ENCODE measurements at places on chromosomes 3 and 15.

GRCh38 chr3:117893638-117894037, 1141.0 kb downstream of the IGSF11 start:
- no peak for DNase-seq

GRCh38 chr3:187662848-187663409, 7.3 kb downstream of the SST start:
- no peak for DNase-seq

DNA sequence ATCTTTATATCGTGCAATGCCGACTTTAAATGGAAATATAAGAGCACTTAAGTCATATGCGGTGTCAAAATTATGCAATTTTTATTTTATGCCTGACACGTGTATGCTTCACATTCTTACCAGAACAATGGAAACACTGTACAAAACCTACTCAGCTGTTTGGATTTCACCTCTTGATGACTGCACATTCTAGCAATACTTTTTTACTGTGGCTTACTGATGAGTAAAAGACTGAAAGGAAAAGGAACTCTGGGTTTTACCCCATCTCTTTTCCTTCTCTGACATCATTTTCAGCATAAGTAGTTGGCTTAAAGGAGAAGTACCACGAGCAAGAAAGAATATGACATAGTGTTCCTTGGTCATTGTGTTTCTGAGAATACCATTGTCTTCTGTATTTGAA, 142.8 kb downstream of the POLR2M start:
- DNase-seq = no peak

GRCh38 chr3:69137005-69137404, 14.6 kb upstream of the LMOD3 start:
- DNase-seq = no peak

- no peak for DNase-seq
Observed at GRCh38 chr3:105518806-105519418, 152.2 kb downstream of the ALCAM start.

GRCh38 chr3:58361866-58362265, 29.2 kb downstream of the PXK start:
- no peak for DNase-seq

GRCh38 chr3:71244153-71244825, 339.2 kb downstream of the FOXP1 start:
- no peak for DNase-seq

- no peak for DNase-seq
Observed at GRCh38 chr3:104738271-104738670, 628.4 kb upstream of the ALCAM start.

GRCh38 chr3:195043607-195044339, 227.2 kb downstream of the XXYLT1 start:
- no peak for DNase-seq

GRCh38 chr3:10157031-10157430, 7.7 kb upstream of the IRAK2 start:
- no peak for DNase-seq

GRCh38 chr15:70794596-70795310, 31.4 kb upstream of the UACA start:
- no peak for DNase-seq

DNA sequence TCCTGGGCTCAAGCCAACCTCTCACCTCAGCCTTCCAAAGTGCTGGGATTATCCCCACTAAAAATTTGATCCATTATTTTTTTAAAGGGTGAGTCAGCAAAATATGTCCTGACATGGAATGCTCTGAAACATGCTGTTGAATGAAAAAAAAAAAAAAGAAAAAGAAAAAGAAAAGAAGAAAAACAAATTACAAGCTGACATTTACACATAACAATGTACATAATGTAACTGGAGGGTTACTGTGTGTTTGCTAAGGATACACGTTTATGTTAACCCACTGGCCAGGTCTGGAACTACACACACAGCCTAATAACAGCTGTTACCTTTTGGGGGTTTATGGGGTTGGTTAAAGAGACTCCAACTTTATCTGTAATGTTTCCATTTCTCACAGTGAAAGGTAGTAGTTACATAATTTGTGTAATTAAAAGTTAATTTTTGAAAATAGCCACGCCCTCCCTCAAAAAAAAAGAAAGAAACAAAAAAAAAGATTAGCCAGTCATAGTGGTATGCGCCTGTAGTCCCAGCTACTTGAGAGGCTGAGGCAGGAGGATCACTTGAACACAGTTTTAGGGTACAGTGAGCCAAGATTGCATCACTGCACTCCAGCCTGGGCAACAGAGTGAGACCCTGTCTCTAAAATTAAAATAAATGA, 3.1 kb upstream of the MESP2 start:
- DNase-seq = peak; percentile 27

DNA sequence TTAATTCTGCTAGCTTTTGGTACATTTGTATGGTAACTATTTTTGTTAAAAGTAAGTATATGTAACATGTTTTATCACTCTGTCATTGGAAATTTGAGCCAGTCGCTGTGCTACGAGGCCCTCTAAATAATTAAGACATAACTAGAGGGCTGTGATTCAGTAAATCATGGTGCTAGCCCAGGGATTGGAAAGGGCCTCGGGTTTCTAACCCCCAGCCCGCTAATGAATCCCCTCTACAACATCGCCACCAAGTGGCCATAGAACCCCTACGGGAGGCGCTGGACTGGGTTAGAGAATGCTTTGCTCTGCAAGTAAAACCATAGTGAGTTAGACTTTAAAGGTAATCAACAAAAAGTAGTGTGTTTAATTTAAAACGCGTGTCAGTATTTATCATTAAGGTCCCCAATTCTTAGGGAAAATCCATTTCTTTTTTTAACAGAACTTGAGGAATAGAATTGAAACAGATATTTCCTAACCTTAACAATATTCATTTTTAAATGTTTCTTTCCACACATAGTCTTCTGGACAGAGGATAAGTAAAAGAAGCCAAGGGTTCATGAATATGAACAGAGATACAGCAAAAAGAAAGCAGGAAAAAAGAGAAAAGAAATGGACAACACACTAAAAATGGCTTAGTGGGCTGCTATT, 744.7 kb downstream of the EPHA3 start:
- no peak for DNase-seq

- no peak for DNase-seq
Observed at GRCh38 chr3:10273702-10274305, 18.9 kb downstream of the GHRL start.

- no peak for DNase-seq
Observed at GRCh38 chr3:15339786-15340215, 7.4 kb upstream of the SH3BP5 start.

GRCh38 chr3:156729460-156730179, 55.2 kb downstream of the TIPARP start:
- DNase-seq = no peak

DNA sequence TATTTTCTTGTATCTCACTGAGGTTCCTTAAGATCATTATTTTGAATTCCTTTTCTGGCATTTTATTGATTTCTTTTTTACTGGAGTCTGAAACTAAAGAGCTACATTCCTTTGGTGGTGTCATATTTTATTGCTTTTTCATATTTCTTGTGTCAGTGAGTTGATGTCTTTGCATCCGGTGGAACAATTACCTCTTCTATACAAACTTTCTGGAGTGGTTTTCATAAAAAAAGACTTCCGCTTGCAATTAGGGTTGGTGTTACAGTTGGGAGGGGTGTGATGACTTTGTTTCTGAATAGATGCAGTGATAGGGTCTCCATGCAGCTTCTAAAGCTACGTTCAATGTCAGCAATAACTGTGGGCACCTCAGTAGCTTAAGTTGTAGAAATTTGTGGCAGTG, 181.7 kb downstream of the LPP start:
- no peak for DNase-seq

GRCh38 chr3:113297287-113297686, 85.9 kb downstream of the BOC start:
- no peak for DNase-seq

- DNase-seq = no peak
Observed at GRCh38 chr3:114022145-114022802, 34.1 kb downstream of the CCDC191 start.

DNA sequence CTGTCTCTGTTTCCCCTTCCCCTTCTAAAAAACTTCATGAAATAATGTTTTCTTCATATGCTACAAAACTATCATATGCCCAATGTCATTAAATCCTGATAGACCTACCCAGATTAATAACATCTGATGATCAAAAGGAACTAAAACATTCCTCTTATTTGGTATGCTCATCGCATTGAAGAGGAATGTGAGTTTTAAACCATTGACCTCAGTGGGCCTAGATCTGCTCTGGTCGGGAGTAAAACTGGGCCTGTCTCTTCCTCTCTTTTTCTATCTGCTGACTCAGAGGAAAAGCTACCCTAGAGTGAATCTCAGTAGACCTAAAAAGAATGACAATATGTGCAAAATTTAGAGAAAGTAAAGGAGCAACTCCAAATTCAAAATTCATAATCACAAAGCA, 275.8 kb downstream of the SATB1 start:
- DNase-seq = no peak

GRCh38 chr3:114212646-114213045, 24.7 kb downstream of the ZNF80 start:
- DNase-seq = no peak

GRCh38 chr3:144148356-144148755, 176.7 kb downstream of the DIPK2A start:
- no peak for DNase-seq

- no peak for DNase-seq
Observed at GRCh38 chr15:79373728-79374127, 58.4 kb upstream of the MINAR1 start.

DNA sequence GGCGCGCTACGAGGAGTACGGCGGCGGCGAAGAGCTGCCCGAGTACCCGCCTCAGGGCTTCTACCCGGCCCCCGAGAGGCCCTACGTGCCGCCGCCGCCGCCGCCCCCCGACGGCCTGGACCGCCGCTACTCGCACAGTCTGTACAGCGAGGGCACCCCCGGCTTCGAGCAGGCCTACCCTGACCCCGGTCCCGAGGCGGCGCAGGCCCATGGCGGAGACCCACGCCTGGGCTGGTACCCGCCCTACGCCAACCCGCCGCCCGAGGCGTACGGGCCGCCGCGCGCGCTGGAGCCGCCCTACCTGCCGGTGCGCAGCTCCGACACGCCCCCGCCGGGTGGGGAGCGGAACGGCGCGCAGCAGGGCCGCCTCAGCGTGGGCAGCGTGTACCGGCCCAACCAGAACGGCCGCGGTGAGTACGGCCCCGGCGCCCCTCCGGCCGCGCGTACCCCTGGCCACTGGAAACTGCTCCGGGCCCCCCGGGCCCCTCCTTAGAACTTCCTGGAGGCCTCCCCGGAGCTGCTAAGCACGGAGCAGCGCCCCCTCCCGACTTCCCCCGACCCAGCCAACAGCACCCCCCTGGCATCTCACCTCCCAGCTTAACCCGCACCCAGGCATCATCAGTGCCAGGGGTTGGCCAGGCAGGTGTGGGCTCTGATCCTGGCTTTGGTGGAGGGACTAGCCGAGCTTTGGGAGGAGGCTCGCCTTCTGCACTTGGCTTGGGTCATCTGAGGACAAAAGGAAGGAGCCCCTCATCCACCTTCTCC, 1.4 kb downstream of the LOXL1 start:
- DNase-seq = peak; percentile 69

DNA sequence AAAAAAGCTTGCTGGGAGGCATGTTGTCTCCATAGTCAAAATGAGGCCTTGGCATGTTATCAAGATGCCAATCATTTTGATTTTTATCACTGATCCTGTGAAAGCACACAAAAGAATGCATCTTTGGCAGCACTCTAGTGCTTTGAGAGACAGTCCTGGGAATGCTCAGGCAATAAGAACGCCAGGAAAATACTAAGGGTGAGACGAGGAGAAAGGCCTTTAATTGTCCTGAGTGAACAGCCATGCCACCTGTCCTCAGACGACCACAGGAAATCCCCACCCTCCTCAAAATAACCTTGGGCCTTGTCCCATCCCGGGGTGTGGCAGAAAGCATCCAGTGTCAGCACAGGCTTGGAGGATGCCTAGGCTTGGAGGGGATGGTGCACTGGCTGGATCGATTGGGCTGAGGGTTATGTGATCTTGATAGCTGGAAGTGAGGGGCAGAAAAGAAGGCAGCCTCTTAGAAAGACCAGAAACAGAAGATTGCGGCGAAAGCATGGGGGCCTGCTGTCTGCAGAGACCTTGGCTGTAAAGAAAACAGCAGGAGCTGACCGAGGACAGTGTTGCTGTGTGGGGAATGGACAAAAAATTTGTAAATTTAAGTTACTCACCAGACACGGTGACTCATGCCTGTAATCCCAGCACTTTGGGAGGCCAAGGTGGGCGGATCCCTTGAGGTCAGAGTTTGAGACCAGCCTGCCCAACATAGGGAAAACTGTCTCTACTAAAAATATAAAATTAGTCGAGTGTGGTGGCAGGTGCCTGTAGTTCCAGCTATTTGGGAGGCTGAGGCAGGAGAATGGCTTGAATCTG, 7.3 kb downstream of the TMEM158 start:
- DNase-seq = no peak
